ENCODE measurements at places on chromosomes 13 and 19. TPM values are rescaled to one million over a fixed set of nuclear protein-coding genes. Genes with fewer than 3 reads are reported as not detected.

The CAPN12 gene
- polyA plus RNA-seq = 19.1 TPM

The PRSS57 gene
- 0.21 TPM for polyA plus RNA-seq

The GPR12 gene
- polyA plus RNA-seq = 0.13 TPM

The ZNF540 gene
- not detected for polyA plus RNA-seq

The TMPRSS9 gene
- polyA plus RNA-seq = 0.05 TPM

The RFX1 gene
- 9.4 TPM for polyA plus RNA-seq

Data from GM23338 (cell line).